Neural progenitor cell (in vitro differentiated cells): ENCODE measurements at places on chromosomes 16 and 17. TPM values are rescaled to one million over a fixed set of nuclear protein-coding genes. Genes with fewer than 3 reads are reported as not detected.
A peak's percentile ranks its signal among the peaks of the same experiment; 100 is the strongest.

GRCh38 chr17:896953-897661, 82.5 kb downstream of the NXN start:
- no peaks in the 10 kb centered on the region for H3K27me3 ChIP-seq
- no peak for DNase-seq
- no peaks in the 10 kb centered on the region for H3K36me3 ChIP-seq

GRCh38 chr16:47317465-47318240, 143.2 kb downstream of the ITFG1 start:
- H3K27ac ChIP-seq, result no peak overlapping the region
- no peaks in the 10 kb centered on the region for H3K4me1 ChIP-seq
- no peak for DNase-seq
- no peak overlapping the region for H3K4me3 ChIP-seq
- no peaks in the 10 kb centered on the region for H3K36me3 ChIP-seq
- no peaks in the 10 kb centered on the region for H3K27me3 ChIP-seq

GRCh38 chr17:28960256-28961061, 9.1 kb upstream of the PHF12 start:
- H3K4me3 ChIP-seq, result no peak overlapping the region
- no peaks in the 10 kb centered on the region for H3K27me3 ChIP-seq

GRCh38 chr17:27313301-27313700, 19.4 kb downstream of the WSB1 start:
- H3K36me3 ChIP-seq, result peaks cover 43% of the 10 kb centered on the region
- H3K27me3 ChIP-seq, result no peaks in the 10 kb centered on the region
- no peak for DNase-seq

- H3K4me1 ChIP-seq, result no peaks in the 10 kb centered on the region
- no peak overlapping the region for H3K4me3 ChIP-seq
- H3K27ac ChIP-seq, result no peak overlapping the region
- no peaks in the 10 kb centered on the region for H3K36me3 ChIP-seq
- H3K27me3 ChIP-seq, result no peaks in the 10 kb centered on the region
- DNase-seq, result no peak
These were observed 138.7 kb downstream of the SALL1 start for GRCh38 chr16:51012396-51012795.

GRCh38 chr17:27417596-27418365, 38.5 kb upstream of the KSR1 start:
- H3K4me1 ChIP-seq, result no peaks in the 10 kb centered on the region
- no peaks in the 10 kb centered on the region for H3K36me3 ChIP-seq
- DNase-seq, result no peak
- H3K27ac ChIP-seq, result no peak overlapping the region
- no peak overlapping the region for H3K4me3 ChIP-seq
- H3K27me3 ChIP-seq, result no peaks in the 10 kb centered on the region

The FA2H gene
- total RNA-seq, result not detected in 2 replicates

The NOG gene
- total RNA-seq, result 0.34 and 2.4 TPM in 2 replicates

The BAIAP3 gene
- 0.34 and 4.0 TPM in 2 replicates for total RNA-seq

GRCh38 chr16:10918294-10919002, 23.8 kb downstream of the DEXI start:
- no peaks in the 10 kb centered on the region for H3K36me3 ChIP-seq
- DNase-seq, result peak; percentile 90
- H3K4me3 ChIP-seq, result no peak overlapping the region
- no peaks in the 10 kb centered on the region for H3K4me1 ChIP-seq
- H3K27ac ChIP-seq, result no peak overlapping the region
- H3K27me3 ChIP-seq, result no peaks in the 10 kb centered on the region

DNA sequence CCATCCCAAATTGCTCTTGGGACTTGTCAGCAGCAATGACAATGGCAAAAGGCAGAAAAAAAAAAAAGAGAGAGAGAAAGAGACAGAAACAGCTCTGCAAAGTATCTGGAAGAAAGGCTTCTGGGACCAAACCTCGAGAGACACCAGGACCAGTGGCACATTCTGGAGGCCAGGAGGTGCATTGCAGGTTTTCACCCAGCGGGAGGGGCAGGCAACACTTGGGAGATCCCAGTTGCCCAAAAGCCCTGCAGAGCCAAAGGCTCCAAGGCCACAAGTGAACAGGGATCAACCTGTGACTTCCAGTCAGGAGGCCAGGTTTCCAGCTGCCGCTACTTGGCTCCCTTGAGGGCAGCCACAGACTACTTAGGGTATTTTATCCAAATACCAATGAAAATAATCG, 110.8 kb upstream of the CDH5 start:
- H3K27me3 ChIP-seq, result no peaks in the 10 kb centered on the region
- no peak for DNase-seq
- H3K4me1 ChIP-seq, result no peaks in the 10 kb centered on the region

- DNase-seq, result no peak
- peaks cover 33% of the 10 kb centered on the region for H3K4me1 ChIP-seq
- H3K27ac ChIP-seq, result no peak overlapping the region
- no peak overlapping the region for H3K4me3 ChIP-seq
- no peaks in the 10 kb centered on the region for H3K36me3 ChIP-seq
- no peaks in the 10 kb centered on the region for H3K27me3 ChIP-seq
These were observed 21.7 kb upstream of the TMEM220 start for GRCh38 chr17:10751563-10751962.

DNA sequence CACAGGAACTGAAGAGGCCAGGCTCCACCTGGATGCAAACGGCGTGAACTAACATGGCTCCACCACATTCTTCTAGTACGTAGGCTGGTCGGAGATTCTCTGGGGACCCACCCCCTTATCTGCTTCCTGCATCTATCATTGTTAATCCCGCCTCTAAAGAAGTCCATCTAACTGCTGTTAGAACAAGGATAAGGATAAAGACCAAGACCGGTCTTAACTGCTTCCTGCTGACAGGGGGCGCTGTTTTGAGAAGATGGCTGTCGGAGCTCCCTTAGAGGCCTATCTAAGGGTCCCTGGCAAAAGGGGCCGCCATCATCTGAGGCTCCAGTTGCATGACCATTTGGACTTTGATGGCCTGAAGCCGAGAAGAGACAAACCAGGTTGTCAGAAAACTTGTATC, 25.8 kb upstream of the TNFSF12 start:
- H3K4me1 ChIP-seq, result no peaks in the 10 kb centered on the region
- no peaks in the 10 kb centered on the region for H3K36me3 ChIP-seq
- H3K27me3 ChIP-seq, result no peaks in the 10 kb centered on the region
- peak; percentile 39 for DNase-seq

- peak overlapping the region; percentile 43 for H3K27ac ChIP-seq
- no peak overlapping the region for H3K4me3 ChIP-seq
- H3K4me1 ChIP-seq, result peaks cover 65% of the 10 kb centered on the region
These were observed 23.6 kb downstream of the COPZ2 start for GRCh38 chr17:48013876-48014594.

GRCh38 chr17:78374631-78375274, 3.7 kb upstream of the PGS1 start:
- no peaks in the 10 kb centered on the region for H3K27me3 ChIP-seq
- peaks cover 43% of the 10 kb centered on the region for H3K4me1 ChIP-seq
- H3K36me3 ChIP-seq, result no peaks in the 10 kb centered on the region
- DNase-seq, result peak; percentile 80
- no peak overlapping the region for H3K4me3 ChIP-seq
- peak overlapping the region; percentile 90 for H3K27ac ChIP-seq

- no peak for DNase-seq
- H3K27me3 ChIP-seq, result no peaks in the 10 kb centered on the region
- H3K36me3 ChIP-seq, result no peaks in the 10 kb centered on the region
These were observed 65.7 kb downstream of the MARF1 start for GRCh38 chr16:15576960-15577958.

DNA sequence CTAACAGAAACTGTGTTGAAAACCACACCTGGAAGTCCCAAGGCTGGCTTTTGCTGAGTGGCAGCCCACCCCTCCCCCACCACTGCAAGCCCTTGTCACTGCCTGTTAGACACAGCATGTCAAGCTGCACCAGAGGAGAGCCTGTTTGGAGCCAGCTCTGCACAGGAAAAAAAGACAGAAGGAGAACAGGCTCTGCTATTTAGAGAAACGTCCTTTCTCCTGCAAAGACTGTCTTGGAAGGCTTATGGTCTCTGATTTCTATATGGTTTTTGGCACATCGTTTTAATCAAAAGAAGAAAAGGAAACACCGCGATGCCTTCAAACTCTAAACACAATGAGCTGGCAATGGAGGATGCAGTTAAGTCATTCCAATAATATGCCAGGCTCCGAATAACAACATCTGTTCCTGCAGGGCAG, 275.5 kb downstream of the MAP2K4 start:
- no peak overlapping the region for H3K4me3 ChIP-seq
- H3K27me3 ChIP-seq, result no peaks in the 10 kb centered on the region
- DNase-seq, result peak; percentile 50
- H3K4me1 ChIP-seq, result peaks cover 12% of the 10 kb centered on the region
- no peak overlapping the region for H3K27ac ChIP-seq

DNA sequence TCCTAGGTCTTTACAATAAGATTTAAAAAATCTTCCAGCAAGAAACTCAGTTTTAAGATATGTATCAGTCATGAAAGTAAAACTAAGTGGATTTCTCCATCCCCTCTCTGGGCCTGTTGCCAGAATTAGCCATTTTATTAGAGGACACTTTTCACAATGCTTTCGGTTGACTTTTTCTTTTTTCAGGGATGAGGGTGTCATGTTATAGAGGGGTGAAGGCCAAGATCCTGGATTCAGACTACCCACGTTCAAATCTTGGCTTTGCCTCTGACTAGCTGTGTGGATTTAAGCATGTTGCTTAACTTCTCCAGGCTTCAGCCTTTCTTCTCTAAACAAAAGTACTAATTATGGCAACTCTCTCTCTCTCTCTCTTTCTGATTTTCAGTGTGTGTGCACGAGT, 111.7 kb upstream of the COX10 start:
- H3K27me3 ChIP-seq, result no peaks in the 10 kb centered on the region
- H3K4me1 ChIP-seq, result peaks cover 8% of the 10 kb centered on the region
- no peak overlapping the region for H3K27ac ChIP-seq
- no peak overlapping the region for H3K4me3 ChIP-seq
- DNase-seq, result no peak

DNA sequence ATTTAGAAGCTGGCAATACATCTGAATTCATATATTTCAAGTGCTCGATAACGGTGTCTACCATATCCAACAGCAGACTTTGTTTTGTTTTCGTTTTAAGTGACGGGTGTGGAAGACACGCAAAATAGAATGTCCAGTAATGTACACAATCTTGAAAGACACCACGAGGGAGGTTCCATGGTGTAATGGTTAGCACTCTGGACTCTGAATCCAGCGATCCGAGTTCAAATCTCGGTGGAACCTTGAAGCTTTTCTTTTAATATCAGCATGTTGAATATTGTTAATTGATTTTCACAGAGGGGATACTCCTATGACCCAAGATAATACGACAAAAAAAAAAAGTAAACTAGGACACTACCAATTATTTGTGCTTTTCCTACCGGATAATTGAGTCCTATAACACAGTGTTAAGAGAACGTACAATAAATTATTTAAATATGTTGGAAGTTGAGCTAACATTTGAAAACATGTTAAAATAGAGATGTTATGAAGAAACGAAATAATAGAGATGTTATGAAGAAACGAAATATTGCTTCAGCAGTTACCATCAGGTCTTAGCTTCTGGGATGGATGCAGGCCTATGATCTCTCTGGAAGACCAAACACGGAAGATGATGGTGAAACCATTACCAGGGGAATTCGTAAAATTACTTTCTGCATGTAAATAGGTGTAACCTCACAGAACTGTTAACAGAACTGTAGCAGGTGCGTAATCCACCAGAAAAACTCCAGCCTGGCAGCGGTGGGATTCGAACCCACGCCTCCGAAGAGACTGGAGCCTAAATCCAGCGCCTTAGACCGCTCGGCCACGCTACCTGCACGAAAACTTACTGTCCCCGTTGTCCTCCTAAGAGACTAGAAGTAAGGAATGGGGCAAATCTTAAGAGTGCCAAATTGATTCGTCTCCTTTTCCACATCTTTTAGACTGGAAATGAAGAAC, 1.5 kb upstream of the ALOXE3 start:
- H3K27me3 ChIP-seq, result peaks cover 69% of the 10 kb centered on the region
- H3K27ac ChIP-seq, result no peak overlapping the region
- no peaks in the 10 kb centered on the region for H3K36me3 ChIP-seq
- peak; percentile 92 for DNase-seq
- peak overlapping the region; percentile 75 for H3K4me3 ChIP-seq
- H3K4me1 ChIP-seq, result peaks cover 6% of the 10 kb centered on the region

- no peaks in the 10 kb centered on the region for H3K27me3 ChIP-seq
- no peak overlapping the region for H3K4me3 ChIP-seq
- H3K27ac ChIP-seq, result no peak overlapping the region
These were observed 72.7 kb downstream of the SMG6 start for GRCh38 chr17:2230877-2231276.

- H3K4me1 ChIP-seq, result peaks cover 40% of the 10 kb centered on the region
- peak; percentile 75 for DNase-seq
- H3K36me3 ChIP-seq, result no peaks in the 10 kb centered on the region
- peaks cover 37% of the 10 kb centered on the region for H3K27me3 ChIP-seq
- peak overlapping the region; percentile 100 for H3K27ac ChIP-seq
These were observed 3.0 kb downstream of the BAHCC1 start for GRCh38 chr17:81398176-81398831.

- no peak overlapping the region for H3K27ac ChIP-seq
- H3K36me3 ChIP-seq, result no peaks in the 10 kb centered on the region
- H3K27me3 ChIP-seq, result no peaks in the 10 kb centered on the region
- H3K4me1 ChIP-seq, result peaks cover 21% of the 10 kb centered on the region
These were observed 5.4 kb downstream of the PGS1 start for GRCh38 chr17:78383725-78384471.

DNA sequence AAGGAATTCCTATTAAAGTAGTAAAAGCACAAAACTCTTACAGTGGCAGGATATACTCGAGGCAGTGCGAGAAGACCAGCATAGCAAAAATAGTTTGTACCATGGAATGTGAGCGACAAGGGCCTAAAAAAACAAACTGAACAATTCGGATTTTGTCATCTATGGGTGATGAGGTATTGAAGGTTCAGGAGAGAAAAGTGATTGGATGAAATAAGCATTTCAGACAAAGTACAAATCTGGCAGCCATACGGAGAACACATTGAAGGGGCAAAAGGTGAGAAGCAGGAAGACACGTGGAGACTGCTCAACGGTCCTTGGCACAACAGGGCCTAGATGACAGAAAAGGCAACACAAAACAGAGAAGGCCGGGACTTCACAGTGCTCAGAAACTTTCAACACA, 22.5 kb downstream of the MYH10 start:
- peak overlapping the region; percentile 34 for H3K27ac ChIP-seq
- H3K4me1 ChIP-seq, result peaks cover 14% of the 10 kb centered on the region
- no peak overlapping the region for H3K4me3 ChIP-seq
- no peak for DNase-seq
- peaks cover 8% of the 10 kb centered on the region for H3K36me3 ChIP-seq

GRCh38 chr17:41787021-41787418, 509 bp upstream of the JUP start:
- DNase-seq, result no peak
- H3K36me3 ChIP-seq, result no peaks in the 10 kb centered on the region
- no peaks in the 10 kb centered on the region for H3K27me3 ChIP-seq
- peaks cover 15% of the 10 kb centered on the region for H3K4me1 ChIP-seq
- H3K4me3 ChIP-seq, result no peak overlapping the region

The NUFIP2 gene
- 56.4 and 90.7 TPM in 2 replicates for total RNA-seq

The IRX3 gene
- total RNA-seq, result 4.6 and 9.1 TPM in 2 replicates
